Large intestine (tissue), 12 donors: ENCODE measurements at places on chromosomes 1 and 21. TPM values are rescaled to one million over a fixed set of nuclear protein-coding genes. Genes with fewer than 3 reads are reported as not detected.
A peak's percentile ranks its signal among the peaks of the same experiment; 100 is the strongest.

DNA sequence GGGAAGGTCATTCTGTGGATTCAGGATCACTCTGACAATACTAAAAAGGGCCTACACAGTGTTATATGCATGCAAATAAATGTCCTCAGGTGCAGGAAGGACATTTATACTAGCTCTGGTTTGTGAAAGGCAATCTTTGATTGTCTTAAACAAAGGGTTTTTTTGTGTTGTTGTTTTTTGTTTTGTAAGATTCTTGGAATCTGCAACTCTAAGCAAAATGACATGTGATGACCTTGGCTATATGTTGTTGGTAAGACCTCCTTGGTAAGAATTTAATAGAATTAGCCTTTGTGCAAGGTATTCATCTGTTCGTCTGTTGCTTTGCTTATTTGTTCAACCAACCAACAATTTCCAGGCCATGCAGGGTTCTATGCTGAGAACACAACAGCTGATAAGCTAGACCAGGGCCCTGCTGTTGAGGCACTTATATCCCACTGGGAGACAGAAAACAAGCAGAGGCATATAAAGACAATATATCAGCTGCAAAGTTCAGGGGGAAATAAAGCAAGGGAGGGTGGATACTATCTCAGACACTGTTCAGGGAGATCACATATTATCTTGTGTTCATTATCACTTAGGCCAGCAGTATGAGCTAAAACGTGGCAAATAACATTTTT lies 60.3 kb downstream of the FH start:
- H3K4me1 ChIP-seq: no peaks in the 10 kb centered on the region
- H3K27ac ChIP-seq: no peak overlapping the region
- H3K27me3 ChIP-seq: no peaks in the 10 kb centered on the region
- DNase-seq: no peak

- DNase-seq: no peak
- no peak overlapping the region for H3K27ac ChIP-seq
- no peaks in the 10 kb centered on the region for H3K36me3 ChIP-seq
- no peak overlapping the region for H3K4me3 ChIP-seq
- H3K4me1 ChIP-seq: no peaks in the 10 kb centered on the region
- no peaks in the 10 kb centered on the region for H3K27me3 ChIP-seq
Measured at GRCh38 chr1:248592655-248593054, 4.8 kb downstream of the OR2T10 start.

ITLN2 gene
- polyA plus RNA-seq: 1.9 TPM

DNA sequence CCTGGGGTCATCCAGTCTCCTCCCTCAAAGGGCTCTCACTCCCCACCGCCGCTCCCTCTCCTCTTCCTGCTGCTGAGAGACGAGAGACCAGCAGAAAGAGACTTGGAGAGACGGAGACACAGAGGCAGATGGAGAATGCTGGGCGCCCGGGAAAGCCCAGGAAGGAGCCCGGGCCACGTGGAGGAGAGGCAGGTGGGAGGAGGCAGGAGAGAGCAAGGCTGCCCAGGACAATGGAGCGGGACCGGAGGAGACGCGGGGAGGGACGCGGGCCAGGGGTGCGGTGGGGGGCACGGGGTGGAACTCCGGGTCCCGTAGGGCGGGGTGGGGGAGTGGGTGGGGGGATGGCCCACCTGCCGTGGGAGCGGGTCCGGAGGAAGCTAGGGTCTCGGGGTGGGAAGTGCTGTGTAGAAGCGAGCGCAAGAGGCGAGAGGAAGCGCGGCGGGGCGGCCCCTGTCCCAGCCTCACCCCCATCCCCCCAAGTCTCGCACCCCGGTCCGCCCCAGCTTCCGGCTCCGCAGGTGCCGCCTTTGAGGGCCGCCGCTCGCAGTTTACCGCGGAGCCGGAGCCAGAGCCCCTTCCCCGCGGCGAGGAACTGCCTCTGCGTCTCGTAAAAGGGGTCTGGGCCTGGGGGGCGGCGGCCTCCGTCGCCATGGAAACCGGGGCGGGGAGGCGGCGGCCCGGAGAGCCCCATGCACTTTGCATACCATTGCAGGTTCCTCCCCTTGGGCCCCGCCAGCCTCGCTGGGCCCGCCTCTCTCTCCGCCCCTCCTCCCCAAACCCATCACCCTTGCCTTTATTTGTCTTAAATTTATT lies 11.7 kb upstream of the EPHA2 start:
- H3K36me3 ChIP-seq: no peaks in the 10 kb centered on the region
- no peak for DNase-seq
- peaks cover 28% of the 10 kb centered on the region for H3K4me1 ChIP-seq
- no peaks in the 10 kb centered on the region for H3K27me3 ChIP-seq
- peak overlapping the region; percentile 66 for H3K4me3 ChIP-seq
- H3K27ac ChIP-seq: peak overlapping the region; percentile 2

FCRL5 gene
- 0.09 TPM for polyA plus RNA-seq
